Stimulated activated CD8-positive, alpha-beta memory T cell treated with anti-CD3 and anti-CD28 coated beads, Interleukin-7, amount 100 ng/mL, for 1 hour (primary cell): ENCODE measurements at places on chromosomes 12 and 14.

- DNase-seq = no peak
Measured at GRCh38 chr14:88454886-88455285, 69.4 kb downstream of the SPATA7 start.

DNA sequence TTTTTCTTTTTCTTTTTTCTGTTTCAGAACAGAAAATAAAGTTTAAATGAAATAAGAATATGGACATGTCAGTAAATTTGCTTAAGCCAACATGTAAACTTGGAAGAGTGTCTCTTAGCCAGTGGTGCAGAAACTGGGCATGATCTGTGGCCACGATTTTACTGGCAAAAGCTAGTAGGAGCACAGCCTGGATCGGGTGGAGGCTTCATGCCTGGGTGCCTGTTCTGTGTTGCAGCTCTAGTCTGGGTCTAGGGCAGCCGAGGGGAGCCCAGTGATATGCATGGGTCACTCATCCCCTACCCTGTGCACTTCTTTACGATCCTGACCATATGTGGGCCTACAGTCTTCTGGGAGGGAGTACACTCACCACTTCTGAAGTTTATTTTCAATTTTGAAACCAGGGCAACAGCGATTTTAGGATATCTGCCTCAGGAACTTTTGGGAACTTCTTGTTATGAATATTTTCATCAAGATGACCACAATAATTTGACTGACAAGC lies 45.6 kb upstream of the SMCO2 start:
- DNase-seq = no peak

- DNase-seq = no peak
Measured at GRCh38 chr12:97548931-97549330, 86.3 kb downstream of the RMST start.

GRCh38 chr12:47775100-47775911 lies 2.3 kb downstream of the SLC48A1 start:
- no peak for DNase-seq

GRCh38 chr12:50715174-50715573 lies 48.7 kb upstream of the ATF1 start:
- DNase-seq = no peak

DNA sequence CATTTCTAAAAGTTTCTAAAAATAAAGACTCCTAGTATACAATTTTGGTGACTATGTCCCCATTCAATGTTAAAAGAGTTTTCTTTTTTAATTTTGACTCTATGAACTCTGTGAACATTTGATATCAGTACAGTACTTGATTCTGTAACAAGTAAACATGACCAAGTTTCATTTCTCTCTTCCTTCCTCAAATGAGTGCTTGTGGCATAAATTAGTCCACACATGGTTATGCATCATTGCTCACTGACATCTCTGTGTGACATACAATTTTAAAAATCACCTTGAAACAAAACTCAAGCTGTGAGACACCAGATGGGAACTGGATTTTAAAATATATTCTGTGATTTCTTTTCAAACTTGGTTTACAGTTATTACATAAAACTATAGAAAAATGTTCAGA lies 253.9 kb upstream of the MDGA2 start:
- no peak for DNase-seq

- DNase-seq = no peak
Measured at GRCh38 chr12:49881415-49882247, 22.1 kb downstream of the FAIM2 start.

- no peak for DNase-seq
Measured at GRCh38 chr14:51071857-51072256, 23.0 kb downstream of the TRIM9 start.

- no peak for DNase-seq
Measured at GRCh38 chr14:75993567-75994041, 8.0 kb downstream of the IFT43 start.

GRCh38 chr12:109016016-109016415 lies 4.9 kb downstream of the SVOP start:
- DNase-seq = no peak

- no peak for DNase-seq
Measured at GRCh38 chr12:88035907-88036289, 6.7 kb upstream of the C12orf50 start.

GRCh38 chr12:54571193-54572188 lies 17.0 kb downstream of the PPP1R1A start:
- no peak for DNase-seq

GRCh38 chr12:10708862-10709261 lies 14.3 kb downstream of the YBX3 start:
- DNase-seq = no peak

GRCh38 chr14:61812347-61813095 lies 50.3 kb downstream of the SNAPC1 start:
- no peak for DNase-seq

DNA sequence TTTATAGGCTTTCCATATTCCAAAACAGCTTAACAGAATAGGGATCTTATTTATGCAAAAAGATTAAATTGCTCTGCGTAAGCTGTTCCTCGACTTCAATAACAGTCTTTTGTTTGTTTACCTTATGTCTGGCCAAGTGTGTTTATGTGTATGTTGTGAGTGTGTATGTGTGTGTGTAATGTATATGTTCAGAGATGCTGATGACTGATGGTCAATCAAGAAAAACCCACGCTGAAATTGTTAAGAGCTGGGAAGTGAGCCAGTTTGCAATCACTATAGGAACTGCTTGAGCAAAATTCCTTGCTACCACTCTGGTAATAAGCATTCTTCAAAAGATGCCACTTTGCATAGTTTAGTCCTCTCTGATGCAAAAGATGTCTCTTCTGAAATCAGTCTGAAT lies 59.6 kb downstream of the PRKD1 start:
- DNase-seq = no peak

DNA sequence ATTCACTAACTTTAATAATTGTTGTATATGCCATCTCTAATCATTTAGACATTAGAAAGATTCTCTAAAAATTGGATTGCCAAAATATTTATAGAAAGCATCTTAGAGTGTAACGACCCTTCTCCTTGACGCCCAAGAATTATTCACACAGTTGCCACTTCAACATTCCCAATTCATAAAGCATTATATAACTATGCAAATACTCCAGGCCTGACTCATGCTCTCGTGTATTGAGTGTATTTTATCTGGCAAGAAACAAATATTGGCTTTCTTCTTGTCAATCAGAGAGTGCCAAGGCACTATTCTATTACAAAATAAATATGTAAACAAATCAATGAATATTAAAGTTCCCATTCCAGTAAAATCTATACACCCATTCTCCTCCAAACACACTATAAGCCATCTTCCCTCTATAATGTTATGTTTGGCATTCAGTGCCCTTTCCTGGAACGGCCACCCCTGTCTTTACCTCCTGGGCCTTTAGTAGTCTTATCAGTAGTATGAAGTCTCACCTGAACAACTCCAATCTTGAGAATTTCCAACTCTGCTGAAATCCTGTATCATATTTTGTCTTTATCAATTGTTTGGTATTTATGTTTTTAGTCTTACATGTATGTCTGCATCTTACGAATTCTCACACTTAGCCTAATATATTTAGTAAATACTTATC lies 182.6 kb downstream of the PIK3C2G start:
- DNase-seq = no peak

GRCh38 chr12:38776647-38777046 lies 128.7 kb downstream of the CPNE8 start:
- no peak for DNase-seq

DNA sequence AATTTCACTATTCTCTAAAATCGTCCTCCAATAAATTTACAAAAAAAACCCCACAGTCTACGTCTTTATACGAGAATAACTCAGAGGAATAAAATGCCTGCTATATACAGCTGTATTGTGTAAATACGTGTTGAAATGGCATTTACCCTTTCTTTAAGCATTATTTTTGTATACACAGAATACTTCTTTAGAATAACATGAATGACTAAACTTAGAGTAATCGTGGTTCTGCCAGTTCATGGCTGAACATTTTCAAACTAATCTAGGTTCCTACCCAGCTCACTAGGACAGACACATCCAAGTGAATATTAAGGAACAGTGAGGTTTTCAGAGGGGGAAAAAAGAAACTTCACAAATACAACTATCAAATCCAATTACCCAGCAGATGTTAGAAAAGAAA lies 24.6 kb downstream of the DICER1 start:
- DNase-seq = no peak

DNA sequence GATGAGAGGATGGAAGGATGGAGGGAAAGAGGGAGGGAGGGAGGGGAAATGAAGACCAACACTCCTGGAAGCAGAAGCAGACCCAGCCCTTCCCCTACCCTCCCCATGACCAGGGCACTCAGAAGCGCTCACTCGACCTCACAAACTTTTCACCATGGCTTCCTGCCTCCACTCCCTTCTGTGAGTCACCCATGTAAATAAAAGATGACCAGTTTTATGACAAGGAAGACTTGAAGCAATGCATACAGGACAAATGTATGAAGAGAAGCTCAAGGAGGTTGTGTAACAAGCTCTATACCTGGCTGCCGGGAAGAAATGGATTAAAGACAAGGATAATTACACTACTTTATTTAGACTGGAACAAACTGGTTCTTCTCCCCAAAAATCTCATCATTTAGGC lies 63.8 kb downstream of the CDC42BPB start:
- DNase-seq = no peak

GRCh38 chr14:82411298-82411697 lies 877.6 kb upstream of the SEL1L start:
- DNase-seq = no peak

GRCh38 chr12:49763006-49763591 lies 21.7 kb downstream of the TMBIM6 start:
- DNase-seq = peak; percentile 51

GRCh38 chr12:92424338-92424737 lies 278.5 kb upstream of the PLEKHG7 start:
- DNase-seq = no peak

DNA sequence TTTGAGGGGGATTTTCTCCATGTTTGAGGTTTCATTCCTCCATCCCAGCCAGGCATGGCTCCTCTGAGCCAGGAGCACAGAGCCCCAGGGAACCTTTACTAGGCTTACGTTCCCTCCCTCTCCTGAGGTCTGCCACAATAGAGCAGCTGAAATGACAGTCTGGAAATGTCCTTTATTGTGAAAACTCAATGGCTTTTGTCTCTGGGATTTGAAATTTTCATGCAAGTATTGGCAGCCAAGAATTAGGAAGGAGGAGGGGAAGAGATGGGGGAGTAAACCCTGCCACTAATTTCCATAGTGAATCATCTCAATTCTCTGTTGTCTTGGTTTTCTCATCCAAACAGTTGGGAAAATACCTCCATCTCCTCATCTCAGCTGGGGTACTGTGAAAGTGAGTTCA lies 2.6 kb upstream of the PLEKHG3 start:
- DNase-seq = no peak

GRCh38 chr14:24943024-24943423 lies 106.9 kb downstream of the STXBP6 start:
- no peak for DNase-seq

GRCh38 chr14:90263748-90264449 lies 7.5 kb downstream of the PSMC1 start:
- DNase-seq = no peak

- DNase-seq = no peak
Measured at GRCh38 chr12:61072717-61073116, 1187.5 kb upstream of the USP15 start.

GRCh38 chr14:20750194-20750593 lies 4.5 kb downstream of the EDDM3A start:
- no peak for DNase-seq

DNA sequence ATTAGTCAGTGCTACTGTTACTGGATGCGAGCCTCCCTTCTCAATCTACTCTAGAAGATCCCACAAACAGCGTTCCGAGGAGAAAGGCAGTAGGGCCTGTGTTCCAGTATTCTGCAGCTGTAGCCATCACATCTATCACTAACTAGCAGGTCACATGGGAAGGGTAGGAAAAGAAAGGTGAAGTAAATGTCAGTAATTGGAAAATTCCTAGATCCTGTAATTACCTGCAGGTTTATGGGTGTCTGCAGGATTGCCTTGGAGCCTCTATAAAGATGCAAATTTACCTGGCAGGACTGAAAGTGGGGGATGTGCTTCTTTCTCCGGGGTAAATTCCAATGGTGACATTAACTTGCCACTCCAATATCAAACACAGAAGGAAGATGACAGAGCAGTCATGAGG lies 77.8 kb downstream of the FERMT2 start:
- DNase-seq = no peak

DNA sequence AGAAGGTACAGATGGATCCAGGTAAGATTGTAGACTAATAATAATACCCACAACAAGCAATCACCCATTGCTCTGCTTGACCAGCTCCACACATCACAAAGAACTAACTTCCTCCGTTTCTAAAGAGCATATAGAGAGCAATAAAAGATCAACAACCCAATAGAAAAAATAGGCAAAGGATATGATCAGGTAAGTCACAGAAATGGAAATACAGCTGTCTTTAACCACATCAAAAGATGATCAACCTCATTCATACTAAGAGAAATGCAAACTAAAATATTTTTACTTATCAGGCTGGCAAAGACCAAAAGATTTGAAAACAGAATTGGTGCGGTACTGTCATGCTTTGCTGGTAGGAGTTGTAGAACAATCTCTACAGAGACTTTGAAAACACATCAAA lies 8.9 kb downstream of the C2CD5 start:
- no peak for DNase-seq

DNA sequence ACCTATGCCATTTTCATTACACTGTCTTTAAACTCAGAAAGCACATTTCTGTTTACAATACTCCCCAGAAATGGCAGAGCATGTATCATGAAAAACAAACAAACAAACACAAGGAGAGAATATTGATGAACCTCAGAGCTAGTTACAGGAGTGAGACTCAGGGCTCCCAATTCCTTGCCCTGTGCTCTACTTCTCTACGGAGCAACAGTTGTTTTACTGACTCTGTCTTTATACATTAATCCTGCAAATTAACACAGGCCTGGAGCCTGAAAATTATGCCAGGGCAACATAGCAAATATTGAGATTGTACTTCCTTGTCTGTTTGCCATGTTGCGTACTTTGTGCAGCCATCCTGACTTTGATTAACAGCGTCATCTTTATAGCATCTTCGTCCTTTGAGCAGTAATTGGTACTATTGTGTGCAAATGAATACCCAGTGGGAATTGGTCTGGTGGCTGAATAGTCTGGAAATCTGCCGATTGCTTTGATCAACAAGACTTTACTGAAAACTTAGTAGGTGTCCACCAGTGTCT lies 15.2 kb upstream of the AKAP6 start:
- no peak for DNase-seq
